ENCODE measurements at places on chromosomes 7 and 10.
A peak's percentile ranks its signal among the peaks of the same experiment; 100 is the strongest.

- DNase-seq = no peak
Measured at GRCh38 chr7:13293264-13294002, 606.0 kb downstream of the ARL4A start.

DNA sequence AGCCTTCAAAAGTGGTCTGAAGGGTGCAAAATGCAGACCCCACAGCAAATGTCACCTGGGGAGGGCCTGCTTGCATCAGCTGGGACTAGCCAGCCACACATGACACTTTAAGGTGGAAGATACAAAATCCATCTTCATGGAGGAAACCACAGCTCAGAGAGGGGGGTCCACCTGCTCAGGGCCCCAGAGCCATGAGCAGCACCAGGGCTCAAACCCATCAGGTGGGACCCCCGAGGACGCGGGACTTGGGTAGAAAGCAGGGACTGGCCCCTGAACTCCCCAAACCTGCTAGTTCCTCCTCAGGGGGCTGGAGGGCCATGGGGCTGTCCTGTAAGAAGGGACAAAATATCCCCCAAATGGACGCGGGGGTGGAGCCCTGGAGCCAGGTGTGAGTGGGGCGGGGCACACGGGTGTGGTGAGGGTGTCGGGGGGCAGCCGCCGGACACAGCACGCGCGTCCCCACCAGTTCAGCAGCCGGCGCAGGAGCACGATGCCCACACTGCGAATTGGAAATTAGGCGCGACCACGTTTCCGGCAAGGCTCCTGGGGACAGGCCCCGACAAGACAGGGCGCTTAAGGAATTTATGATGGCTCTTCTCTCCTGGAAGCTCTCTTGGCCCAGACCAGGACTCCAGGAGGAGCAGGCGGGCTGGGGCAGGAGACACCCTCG, 8.0 kb downstream of the PDGFA start:
- no peak for DNase-seq

DNA sequence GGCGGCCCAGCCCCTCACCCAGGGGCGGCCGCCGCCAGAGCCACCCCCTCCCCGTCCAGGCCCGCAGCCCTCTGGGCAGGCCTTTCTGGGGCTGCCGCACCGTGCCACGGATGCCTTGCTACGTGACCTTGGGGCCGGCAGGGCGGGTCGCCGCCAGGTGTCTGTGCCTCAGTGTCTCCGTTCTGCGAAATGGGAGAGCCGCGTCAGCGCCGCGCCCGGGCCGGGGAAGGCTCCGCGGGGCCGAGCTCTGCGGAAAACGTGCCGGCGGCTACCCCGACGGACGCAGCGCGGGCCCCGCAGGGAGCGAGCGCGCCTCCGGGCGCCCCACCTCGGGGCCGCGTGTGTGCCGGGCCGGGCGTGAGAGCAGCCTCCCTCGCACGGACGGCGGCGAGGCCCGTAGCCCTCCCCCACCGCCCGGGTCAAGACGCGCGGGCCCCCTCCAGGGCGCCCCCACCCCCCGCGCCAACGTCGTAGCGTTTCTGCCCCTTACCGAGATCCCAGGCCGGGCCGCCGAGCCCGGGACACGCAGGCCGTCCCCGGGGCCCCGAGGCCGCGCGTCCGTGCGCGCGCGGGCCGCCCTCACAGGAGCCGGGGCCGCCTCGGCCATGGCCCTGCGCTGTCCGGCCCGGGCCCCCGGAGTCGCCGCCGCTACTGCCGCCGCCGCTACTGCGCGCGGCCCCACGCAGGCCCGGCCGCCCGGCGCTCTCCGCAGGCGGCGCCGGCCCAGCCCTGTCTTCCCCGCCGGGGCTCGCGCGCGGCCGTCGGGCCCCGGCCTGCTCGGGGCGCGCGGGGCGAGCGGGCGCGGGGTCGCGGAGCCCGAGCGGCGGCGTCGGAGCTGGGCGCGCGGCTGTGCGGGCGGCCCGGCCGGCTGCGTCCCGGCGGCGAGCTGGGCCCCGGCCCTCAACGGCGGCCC, 1.1 kb downstream of the ZNF777 start:
- DNase-seq = no peak

DNA sequence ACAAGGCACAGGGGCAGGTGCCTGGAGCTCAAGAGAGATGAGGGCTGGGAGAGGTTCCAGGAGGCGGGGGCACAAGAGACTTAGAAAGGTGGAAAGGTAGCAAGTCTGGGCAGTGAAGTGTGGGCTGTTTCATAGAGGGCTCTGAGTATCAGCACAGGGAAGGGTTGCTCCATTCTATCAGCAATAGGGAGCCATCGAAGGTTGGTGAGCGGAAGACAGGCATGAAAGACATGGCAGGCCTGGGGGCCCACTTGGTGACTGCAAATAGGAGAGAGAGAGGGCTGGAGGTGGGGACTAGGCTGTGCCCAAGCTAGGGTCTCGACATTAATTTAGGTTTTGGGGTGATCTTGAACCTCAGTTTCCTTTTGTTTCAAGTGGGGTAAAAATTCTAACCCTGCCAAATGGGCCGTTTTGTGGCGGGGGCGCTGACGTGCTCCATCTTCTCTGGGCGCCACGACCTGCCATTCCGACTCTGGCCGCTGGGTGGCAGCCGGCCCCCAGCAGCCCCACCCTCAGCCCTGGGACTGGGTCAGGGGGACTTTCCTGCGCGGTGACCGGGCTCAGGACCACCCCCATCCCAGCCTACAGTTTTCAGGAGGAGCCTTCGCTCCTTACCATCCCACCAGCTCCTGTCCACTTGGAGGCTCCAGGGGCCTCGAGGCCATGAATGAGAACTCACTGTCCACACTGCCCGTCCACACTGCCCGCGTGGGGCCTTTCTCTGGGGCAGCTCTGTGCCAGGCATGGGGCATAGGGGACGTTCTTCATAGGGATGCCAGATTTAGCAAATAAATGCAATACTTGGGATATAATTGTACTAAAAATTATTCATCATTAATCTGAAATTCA, 37.2 kb upstream of the PCBD1 start:
- DNase-seq = peak; percentile 14

DNA sequence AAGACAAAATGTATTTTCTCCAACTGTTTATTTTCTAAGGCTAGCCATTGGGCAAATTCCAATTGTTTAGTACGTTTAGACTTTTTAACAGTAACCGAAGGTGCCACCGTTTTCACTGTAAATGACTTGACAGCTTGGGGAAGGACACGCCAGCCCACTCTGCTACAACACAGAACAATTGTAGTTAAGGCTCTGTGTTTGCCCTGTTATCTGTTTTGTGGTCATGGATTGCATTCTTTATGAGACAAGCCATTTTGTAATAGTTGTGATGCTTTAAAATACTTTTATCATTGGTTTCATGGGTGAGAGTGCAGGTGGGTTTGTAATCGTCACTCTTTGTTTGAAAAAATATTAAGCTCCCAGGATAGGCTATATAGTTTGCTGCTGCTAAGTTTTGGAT, 6.6 kb upstream of the PITRM1 start:
- no peak for DNase-seq
